CD8-positive, alpha-beta T cell (primary cell): ENCODE measurements at places on chromosomes 1 and 21.

DNA sequence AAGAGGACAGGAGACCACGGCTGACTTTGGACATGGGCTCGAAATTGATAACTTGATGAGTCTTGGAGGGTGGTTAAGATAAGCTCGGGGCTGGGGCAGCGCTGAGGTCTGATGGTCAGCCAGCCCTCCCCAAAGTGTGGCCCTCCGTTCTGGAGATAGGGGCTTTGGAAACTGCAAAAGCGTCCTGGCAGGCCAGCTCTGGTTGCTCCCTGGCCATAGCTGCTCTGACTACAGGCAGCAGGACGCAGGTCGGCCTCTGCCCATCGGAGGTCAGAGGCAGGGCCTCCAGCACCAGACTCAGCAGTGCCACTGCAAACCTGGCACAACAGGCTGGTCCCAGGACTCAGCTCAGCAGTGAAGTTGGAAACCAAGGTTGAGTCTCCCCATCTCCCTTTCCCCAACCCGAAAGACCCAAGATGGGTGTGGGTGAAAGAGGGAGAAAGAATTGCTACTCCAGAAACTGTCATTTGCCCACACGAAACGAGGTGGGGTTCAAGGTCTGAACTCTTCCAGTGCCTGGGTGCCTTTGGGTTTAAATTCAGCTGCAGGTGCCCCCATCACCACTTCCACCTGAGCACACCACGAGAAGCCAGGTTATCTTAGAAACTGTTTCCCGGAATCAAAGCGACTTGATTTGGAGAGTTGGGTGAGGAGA is 4.8 kb downstream of the SIM2 start:
- no peak for DNase-seq

GRCh38 chr1:118333601-118334210 is 148.7 kb upstream of the SPAG17 start:
- DNase-seq = no peak

- DNase-seq = no peak
These were observed 55.6 kb downstream of the FBXO42 start for GRCh38 chr1:16296643-16297042.

- DNase-seq = no peak
These were observed 30.2 kb downstream of the RAVER2 start for GRCh38 chr1:64775113-64775512.

DNA sequence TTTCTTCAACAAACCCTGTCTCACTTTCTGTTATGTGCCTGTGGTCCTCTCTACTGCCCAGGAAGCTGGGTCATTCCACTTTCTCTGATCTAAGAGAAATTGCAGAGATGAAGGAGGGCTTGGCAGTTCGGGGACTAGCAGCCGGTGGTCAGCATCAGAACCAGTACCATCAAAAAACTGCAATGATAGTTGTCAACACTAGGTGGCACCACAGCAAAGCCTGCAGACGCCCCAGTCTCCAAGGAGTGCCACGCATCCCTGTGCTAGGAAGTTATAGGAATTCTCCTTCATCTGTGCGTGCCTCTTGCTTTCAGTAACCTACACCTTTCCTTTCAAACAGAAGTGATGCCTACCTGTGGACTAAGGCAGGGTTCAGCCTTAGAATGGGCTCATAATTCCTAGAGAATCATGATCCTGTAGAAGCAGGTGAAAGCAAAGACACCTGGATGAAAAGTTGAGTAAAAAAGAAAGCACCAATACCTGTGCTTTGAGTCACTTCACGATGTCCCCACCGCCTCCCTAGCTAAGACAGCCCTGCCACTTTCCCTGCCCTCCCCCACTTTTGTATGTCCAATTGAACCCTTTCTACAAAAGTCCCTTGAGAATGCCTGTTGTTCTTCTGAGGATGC is 129.2 kb downstream of the ADAMTS1 start:
- no peak for DNase-seq

- DNase-seq = no peak
These were observed 1.6 kb downstream of the KCNE1 start for GRCh38 chr21:34510148-34511142.

- no peak for DNase-seq
These were observed 104.2 kb upstream of the GCLM start for GRCh38 chr1:94013367-94013878.

GRCh38 chr1:152997901-152998300 is 3.6 kb upstream of the SPRR3 start:
- no peak for DNase-seq

DNA sequence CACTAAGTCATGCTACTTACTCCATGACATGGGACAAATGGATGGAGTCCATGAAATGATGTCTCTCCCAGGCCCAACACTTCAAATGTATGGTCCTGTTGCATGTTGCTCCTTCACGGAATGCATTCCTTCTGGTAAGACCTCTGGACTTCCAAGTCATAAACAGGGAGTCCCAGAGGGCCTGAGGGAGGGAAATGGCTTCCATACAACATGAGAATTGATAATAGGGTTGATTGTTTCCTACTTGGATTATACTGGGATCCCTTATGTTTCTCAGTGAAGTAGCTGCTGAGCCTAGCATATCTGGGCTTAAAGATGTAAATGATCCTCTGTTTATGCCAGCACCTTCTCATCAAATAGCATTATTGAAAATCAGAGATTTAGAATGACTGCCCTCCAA is 104.2 kb upstream of the MAGI3 start:
- no peak for DNase-seq

DNA sequence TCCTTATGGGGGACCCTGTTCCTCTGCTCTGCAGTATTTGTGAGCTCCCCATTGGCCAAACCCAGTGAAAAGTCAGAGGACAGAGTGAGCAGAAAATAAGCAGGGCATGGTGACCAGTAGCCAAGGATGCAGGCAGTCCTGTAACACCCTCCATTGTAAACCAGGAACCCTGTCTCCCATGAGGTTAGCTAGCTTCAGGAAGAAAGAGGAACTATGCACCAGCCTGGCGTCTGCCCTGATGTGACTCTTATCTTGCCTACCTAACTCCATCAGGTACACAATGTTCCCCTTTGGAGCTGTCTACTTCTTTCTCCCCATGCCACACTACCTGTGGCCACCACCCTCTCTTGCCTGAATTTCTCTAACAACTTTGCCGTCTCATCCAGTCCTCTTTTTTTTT is 119.2 kb downstream of the LRIG2 start:
- no peak for DNase-seq

DNA sequence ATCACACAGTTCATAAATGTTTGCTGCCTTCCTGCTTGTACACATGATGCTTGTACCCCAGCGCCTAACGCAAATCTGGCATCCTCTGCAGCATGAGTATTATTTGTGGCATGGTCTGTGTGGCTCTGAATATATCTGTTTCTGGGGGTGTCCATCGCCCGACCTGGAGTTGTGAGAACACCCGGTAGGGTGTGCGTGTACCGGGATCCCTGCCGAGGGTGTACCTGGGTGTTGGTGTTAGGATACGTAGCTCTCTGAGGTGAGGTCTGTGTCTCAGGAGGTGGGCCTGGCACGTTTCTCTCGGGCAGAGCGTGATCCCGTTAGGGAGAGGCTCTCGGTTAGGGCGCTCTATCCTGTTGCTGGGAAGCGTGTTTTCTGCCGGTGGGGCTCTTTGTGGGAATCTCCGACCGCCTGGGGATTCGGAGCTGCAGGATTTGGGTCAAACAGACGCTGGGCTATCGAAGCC is 10.4 kb upstream of the CDC20 start:
- DNase-seq = no peak

- DNase-seq = no peak
These were observed 201.5 kb downstream of the S1PR1 start for GRCh38 chr1:101438359-101438758.

- DNase-seq = no peak
These were observed 3.7 kb upstream of the UCK2 start for GRCh38 chr1:165823552-165824268.

GRCh38 chr1:18612073-18612472 is 18.6 kb upstream of the PAX7 start:
- no peak for DNase-seq

GRCh38 chr1:200907611-200908097 is 13.0 kb downstream of the INAVA start:
- no peak for DNase-seq

DNA sequence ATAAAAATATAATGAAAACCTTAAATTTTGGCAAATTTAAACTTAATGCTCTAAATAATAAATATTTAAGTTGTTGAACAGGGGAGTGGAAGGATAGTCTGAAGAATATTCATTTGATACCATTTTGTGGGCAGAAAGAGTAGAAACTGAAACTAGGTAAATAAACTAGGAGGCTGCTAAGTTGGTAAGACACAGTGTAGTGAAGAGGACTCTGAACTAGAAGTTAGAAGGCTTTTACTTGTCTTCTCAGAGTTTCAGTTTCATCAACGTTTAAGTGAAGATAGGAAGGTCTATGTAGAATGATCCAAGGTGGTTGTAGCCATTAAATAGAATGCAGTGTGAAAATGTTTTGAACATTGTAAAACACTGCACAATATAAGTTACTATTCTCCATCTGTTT is 516.9 kb downstream of the AMY1C start:
- no peak for DNase-seq

DNA sequence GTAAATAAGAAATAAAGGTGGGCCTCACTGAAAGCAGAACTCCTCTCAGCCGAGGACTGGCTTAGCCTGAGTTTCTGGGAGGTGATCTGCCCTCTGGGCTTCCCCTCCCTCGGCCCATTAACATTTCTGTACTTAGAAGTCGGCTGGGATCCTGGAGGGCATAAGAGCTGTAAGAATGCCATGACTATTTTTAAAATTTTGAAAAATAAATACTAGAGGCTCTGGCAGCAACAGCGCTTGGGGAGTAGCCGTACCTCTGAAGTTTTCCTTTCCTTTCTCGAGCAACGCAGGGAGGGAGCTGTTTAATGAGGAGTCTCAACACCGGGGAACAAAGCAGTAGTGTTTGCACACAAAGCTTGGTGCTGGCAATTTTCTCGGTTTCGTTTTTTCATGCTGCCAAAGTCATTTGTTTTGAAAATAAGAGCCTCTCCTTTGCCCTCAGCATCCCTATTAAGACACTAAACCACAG is 498.7 kb downstream of the SMYD3 start:
- no peak for DNase-seq

- no peak for DNase-seq
These were observed 13.5 kb downstream of the FALEC start for GRCh38 chr1:150529017-150529416.

- DNase-seq = no peak
These were observed 669 bp downstream of the KCNQ4 start for GRCh38 chr1:40784141-40784770.

GRCh38 chr1:116679828-116680628 is 12.5 kb upstream of the IGSF3 start:
- DNase-seq = no peak

DNA sequence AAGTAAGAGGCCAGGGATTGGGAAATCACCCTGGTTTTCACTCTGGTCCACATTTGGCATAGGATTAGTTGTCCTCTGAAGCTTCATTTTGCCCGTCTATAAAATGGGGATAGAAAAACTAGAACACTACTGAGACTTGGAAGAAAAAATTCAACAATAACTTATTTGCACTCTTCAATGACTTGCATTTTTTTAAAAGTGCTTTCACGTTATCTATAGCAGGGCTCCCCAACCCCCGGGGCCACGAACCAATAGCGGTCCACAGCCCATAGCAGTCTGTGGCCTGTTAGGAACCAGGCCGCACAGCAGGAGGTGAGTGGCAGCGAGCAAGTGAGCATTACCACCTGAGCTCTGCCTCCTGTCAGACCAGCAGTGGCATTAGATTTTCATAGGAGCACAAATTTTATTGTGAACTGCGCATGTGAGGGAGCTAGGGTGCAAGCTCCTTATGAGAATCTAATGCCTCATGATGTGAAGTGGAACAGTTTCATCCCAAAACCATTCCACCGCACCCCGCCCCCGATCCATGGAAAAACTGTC is 2.8 kb downstream of the KIAA1614 start:
- DNase-seq = no peak

- DNase-seq = no peak
These were observed 6.1 kb upstream of the PLA2G5 start for GRCh38 chr1:20063861-20064292.

GRCh38 chr1:242189591-242189990 is 190.7 kb upstream of the MAP1LC3C start:
- no peak for DNase-seq

DNA sequence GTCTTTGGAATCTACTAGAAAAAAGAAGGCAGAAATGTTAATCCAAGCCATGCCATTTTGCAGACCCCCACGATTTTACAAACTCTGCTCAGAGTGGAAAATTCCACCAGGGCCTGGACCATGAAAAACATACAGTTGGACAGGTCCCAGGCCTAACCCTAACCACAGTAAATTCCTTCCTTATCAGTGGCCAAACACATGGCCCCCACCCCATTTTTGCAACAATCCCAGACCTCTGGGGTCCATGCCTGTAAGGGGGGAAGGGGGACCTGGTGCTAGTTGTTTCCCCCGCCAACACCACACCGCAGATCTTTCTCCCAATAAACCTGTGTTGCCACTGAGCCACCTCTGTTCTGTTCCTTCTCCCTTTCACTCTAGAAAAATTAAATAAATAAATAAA is 1352.7 kb downstream of the AMY1C start:
- DNase-seq = no peak

DNA sequence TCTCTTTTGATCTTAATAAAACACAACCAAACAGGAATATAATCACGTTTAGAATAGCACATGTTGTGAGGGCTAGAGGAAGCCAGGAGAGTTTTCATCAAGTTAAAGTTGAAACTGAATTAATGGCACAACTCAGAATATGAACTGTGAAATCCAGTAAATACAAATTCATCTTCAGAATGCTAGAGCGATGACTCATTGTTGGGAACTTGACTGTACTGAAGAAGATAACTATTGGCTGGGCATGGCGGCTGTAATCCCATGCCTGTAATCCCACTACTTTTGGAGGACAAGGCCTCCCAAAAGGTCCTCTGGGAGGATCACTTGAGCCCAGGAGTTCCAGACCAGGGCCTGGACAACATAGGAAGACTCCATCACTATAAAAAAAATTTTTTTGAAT is 8.8 kb downstream of the SYF2 start:
- DNase-seq = no peak

GRCh38 chr1:200302921-200303290 is 106.9 kb downstream of the ZNF281 start:
- no peak for DNase-seq

DNA sequence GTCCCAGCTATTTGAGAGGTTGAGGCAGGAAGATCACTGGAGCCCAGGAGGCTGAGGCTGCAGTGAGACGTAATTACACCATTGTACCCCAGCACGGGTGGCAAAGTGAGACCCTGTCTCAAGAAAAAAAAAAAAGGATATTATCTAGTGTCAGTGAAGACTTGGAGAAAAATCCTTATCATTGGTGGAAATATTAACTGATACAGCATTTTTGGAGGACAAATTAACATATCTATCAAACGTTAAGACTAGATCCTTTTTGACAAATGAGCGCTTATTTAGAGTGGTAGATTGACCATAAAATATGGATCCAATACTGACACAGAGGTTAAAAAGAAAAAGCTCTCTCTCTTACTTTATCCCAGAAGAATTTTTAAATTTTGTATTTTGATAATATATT is 35.2 kb upstream of the DYRK1A start:
- no peak for DNase-seq

- no peak for DNase-seq
These were observed at the start of gene DDAH1 for GRCh38 chr1:85465099-85465785. TSS of gene DDAH1 (minus strand) at chr1:85465159. CDS start at chr1:85465045, 114 bp downstream.

- DNase-seq = no peak
These were observed 15.0 kb downstream of the CAPN8 start for GRCh38 chr1:223650465-223650864.

- DNase-seq = no peak
These were observed 122.5 kb downstream of the GLUL start for GRCh38 chr1:182269097-182269496.

GRCh38 chr21:42164818-42165217 is 54.1 kb upstream of the ABCG1 start:
- DNase-seq = no peak
